Fibroblast of skin of back (primary cell): ENCODE measurements at places on chromosomes 5 and 9.

GRCh38 chr5:56185768-56186311, 47.3 kb downstream of the ANKRD55 start:
- DNase-seq: no peak

GRCh38 chr5:168925160-168925559, 346.0 kb upstream of the PANK3 start:
- no peak for DNase-seq

DNA sequence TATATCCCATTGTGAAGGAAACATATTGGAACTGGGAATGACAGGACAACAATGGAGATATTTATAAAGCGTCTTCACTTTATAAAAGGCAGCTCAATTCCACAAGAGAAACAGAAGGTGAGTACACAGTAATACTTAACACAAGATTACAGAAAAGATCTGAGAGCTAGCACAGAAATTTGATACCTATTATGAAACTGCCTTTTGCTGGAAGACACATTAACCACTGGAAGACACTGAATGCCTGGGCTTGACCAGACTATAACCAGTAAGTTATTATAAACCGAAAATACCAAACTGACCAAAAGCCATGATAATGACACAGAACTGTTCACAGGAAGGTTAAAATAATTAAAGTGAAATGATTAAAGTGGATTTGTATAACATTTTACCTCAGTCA, 195.4 kb downstream of the NR2F1-AS1 start:
- DNase-seq: no peak

DNA sequence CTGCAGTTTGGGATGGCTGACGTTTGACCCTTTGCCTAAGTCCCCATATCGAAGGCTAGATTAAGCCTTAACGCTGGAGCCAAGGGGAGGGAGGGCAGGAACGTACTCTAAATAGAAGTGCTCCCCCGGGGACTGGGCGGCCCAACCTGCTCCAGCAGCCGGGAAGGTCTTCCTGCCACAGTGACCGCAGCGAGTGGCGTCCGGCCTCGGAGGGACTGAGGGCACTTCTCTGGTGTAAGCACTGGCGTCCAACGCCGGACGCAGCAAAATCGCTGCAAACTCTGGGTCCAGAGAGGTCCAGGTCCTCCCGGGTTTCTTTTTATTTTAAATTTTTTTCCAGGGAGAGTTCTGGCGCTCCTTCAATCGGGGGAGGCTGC, 505 bp upstream of the ACER2 start:
- DNase-seq: peak; percentile 13

GRCh38 chr9:119961774-119962424, 592.7 kb upstream of the BRINP1 start:
- DNase-seq: peak; percentile 43

GRCh38 chr5:169003721-169004541, 297.0 kb downstream of the SLIT3 start:
- peak; percentile 35 for DNase-seq

- DNase-seq: no peak
These were observed 45.5 kb downstream of the SLC6A3 start for GRCh38 chr5:1399737-1400136.

DNA sequence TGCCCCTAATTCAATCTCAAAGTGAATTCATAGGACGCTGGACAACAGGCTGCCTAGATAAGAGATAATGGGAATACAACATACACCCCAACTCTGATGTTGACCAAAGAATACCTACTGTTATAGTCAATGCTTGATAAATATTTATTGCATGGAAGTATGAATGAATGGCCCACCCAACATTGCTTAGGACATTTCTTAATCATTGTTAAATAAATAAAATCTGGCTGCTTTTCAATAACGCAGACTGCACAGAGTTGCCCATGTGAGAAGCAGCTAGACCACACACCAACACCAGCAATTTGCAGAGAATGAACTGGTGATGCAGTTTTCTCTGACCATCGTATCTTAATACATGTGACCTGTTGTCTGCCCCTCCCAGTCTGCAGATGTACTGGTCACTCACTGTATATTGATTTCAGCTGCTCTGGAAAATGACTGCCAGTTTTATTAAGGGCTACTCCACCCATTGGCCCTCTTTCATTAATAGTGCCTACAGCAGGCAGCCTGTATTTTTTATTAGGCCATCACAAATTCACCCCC, 236.2 kb upstream of the WWC1 start:
- no peak for DNase-seq

DNA sequence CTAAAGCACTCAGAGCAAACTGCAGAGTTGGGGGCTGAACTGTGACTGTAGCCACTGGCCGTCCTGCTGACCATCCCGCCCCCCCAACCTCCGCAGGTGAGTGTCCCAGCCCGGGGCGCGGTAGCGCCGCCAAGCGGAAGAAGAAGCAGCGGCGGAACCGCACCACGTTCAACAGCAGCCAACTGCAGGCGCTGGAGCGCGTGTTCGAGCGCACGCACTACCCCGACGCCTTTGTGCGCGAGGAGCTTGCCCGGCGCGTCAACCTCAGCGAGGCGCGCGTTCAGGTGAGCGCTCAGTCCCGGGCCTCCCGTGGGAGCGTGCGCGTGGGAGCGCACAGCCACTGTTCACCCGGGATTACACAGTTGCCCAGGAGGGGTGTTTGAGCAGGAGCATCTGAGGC, 33.7 kb downstream of the PTGES start:
- no peak for DNase-seq

GRCh38 chr9:98551511-98552286, 157.0 kb downstream of the GABBR2 start:
- DNase-seq: peak; percentile 16

DNA sequence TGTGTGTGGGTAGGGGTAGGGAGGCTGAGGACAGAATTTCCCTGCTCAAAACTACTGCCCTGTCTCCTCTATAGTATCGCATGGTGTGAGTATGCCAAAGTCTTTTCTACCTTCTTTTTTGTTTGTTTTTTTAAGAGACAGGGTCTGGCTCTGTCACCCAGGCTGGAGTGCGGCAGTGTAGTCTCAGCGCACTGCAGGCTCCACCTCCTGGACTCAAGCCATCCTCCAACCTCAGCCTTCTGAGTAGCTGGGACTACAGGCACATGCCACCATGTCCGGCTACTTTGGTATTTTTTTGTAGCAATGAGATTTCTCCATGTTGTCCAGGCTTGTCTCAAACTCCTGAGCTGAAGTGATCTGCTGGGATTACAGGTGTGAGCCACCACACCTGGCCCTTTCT, 2.5 kb downstream of the SRP19 start:
- peak; percentile 13 for DNase-seq

DNA sequence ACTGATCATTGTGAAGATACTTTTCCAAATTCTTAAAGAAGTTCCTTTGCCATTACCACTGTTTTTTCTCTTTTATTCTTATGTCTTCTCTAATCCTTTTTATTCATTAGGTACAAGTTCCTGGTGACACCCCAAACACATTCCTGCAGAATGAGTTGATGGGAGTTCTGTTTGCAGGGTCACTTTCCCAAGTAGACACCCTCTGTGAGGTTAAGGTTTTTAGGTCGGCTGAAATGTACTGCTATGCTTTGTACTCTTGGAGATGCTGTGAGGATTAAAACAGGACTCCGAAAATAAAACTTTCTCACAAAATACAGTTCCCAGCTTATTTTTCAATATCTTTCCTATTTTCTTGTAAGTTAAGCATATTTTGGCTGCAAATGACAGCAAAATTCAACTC, 143.3 kb upstream of the TLE4 start:
- DNase-seq: peak; percentile 5

DNA sequence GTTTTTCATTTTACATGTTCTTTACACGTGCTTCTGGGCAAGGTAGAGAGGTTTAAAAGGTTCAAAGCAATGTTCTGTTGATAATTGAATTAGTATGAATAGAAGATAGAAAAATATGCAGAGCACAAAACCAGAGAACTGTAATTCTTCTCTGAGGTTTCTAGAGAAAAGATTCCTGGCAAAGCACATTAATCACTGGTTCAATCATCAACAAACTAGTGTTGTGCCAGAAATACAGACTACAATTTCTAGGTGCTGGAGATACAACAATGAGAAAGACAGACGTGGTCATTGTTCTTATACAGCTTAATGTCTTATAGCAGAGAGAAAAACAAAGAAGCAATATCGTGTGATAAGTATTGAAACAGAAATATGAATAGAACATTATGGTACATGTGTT, 25.5 kb downstream of the MEGF9 start:
- no peak for DNase-seq

DNA sequence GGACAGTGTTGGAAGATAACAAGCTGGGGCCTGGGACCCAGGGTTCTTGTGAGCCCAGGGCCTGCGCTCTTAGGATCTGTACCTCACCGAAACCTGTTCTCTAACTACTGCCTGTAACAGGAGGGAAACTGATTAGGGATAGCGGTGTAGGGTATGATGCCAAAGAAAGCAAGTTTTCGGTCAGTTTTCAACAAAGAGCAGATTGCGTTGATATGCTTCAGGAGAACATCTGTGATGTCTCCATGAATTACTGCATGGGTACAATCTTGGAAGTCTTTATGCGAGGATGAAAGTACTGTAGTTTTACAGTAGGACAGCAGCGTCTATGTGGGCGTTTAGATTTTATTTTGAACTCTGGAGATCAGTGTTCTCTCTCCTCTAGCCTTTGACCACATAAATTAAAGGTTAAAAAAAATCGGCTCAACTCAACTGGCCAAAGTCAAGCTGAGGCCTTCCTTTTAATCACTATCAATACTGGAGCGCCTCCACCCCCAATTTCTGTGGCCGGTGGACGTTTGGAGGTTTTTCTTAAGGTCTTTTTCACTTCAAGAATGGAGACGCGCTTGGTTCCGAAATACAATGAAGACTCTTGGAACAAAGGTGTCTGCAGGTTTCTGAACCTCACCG, 3.0 kb downstream of the NFIL3 start:
- DNase-seq: no peak

GRCh38 chr5:116497631-116498030, 77.0 kb downstream of the SEMA6A start:
- DNase-seq: no peak

DNA sequence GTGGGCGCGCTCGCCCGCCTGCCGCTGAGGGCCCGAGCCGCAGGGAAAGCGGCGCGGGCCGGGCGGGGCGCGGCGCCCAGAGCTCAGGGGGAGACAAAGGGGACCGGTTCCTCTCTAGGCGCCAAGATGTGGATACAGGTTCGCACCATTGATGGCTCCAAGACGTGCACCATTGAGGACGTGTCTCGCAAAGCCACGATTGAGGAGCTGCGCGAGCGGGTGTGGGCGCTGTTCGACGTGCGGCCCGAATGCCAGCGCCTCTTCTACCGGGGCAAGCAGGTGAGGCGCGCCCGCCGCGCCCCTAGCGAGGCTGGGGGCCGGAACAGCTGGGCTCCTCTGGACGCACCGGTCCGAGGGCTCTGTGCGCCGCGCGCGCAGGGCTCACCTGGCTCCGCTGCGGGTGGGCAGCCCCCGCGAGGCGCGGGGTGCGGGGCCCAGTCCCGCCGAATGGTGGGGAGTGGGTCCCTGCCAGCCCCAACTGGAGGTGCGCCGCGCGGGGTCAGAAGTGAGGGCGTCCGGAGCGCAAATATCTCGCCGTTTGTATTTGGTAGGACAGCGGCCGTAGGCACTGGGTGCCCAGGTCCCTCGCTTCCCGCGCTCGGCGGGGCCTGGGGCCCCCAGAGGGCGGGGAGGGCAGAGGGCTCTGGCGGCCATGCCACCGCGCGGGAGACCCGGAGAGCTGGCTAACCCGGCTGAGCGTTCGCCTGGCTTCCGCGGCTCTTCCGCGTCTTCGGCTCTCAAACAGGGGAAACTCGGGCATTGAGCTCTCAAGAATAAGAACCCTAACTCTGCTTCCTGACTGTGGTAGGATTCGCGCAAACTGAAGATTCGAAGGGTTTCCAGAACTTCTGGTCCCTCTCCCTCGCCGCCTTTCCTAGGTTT, 607 bp downstream of the UHRF2 start:
- DNase-seq: no peak

- no peak for DNase-seq
These were observed 92.0 kb downstream of the THBS4 start for GRCh38 chr5:80127116-80127552.

- DNase-seq: no peak
These were observed 28.1 kb downstream of the FYB1 start for GRCh38 chr5:39191216-39191615.

DNA sequence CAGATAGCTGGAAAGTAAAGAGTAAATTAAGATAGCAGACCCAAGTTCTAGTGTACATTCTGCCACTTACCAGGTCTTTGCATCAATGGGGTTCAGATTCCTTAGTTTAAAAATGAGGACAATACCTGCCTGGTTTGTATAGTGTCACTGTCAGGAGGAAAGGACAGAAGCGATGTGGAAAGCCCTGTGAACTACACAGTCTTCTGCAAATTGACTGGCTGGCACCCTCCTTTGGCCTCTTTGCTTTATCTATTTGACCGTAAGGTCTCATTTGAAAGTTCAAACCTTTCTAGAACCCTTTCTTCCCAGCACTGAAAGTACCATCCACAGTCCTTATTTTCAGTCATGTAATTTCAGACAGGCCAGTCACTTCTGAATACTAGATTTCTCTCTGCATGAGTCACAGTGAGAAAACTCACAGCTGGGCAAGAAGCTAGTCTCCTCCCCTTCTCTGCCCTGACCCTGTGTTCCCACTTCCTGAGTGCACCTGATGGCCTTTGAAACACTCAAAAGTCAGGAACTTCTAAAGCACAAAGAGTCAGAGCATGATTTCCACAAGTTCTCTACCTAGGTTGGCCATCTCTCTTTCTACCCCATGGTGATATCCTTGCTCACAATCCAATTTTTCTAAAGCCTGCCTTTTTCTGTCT, 91.3 kb upstream of the RASEF start:
- DNase-seq: peak; percentile 50

GRCh38 chr5:153223376-153223775, 267.1 kb upstream of the GRIA1 start:
- DNase-seq: peak; percentile 10

DNA sequence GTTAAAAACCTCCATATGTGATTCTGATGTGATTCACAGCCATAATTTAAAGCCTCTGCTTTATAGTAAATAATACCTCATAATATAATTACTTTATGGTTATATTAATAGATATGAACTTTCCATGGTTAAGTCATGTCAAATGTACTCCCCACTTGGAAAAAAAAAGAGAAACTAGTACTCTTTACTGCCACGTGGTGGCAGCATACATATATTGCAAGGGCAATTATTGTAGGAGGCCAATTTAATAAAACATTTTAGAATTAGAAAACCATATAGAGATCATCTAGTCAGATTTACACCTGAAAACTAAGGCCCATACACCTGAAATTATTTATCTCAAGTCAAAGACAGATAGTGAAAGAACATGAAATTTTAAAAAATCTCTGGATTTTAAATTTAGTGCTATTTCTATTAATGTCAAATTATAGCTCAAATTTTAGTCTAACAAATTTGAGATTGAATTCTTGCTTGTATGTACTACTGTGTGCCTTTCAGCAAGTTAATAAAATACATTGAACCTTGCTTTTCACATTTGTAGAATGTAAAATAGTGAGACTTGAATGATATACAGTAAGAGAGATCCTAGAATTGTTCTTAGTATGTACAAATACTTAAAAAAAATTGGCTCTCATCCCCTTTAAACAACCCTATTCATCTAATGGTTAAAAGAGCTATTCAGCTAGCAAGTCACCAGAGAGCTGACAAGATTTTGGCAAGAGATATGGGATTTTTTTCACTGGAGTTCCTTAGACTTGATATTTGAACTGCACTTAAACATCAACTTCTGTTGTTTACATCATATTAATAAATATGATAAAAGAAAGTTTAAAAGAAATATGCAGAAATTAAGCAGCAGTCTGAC, 603.8 kb downstream of the TLE4 start:
- DNase-seq: peak; percentile 52

- DNase-seq: peak; percentile 74
These were observed 40.0 kb upstream of the DMRT1 start for GRCh38 chr9:801399-802071.
